ENCODE measurements at places on chromosomes 5 and 9.

GRCh38 chr9:92133949-92134604 is 18.9 kb upstream of the SPTLC1 start:
- DNase-seq: peak; percentile 62

GRCh38 chr5:93604644-93605515 is 21.9 kb downstream of the NR2F1 start:
- DNase-seq: no peak

DNA sequence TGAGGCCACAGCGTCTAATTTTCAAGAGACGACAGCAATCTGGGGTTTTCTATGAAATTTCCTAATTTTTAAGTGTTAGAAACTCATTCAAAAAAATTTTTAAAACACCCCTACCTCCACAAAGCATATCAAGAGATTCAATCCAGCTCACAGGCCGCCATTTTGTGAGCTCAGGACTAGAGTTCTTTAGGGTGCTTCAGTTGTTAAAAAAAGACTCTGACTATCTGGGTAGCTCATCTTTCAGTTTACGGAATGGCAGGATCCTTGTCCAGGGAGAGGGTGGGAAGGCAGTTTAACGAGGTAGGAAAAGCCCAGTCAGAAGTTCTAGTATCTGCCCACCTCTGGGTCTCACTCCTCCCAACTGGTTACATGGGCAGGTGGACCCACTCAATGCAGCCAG is 43.1 kb downstream of the CAMK2A start:
- no peak for DNase-seq

DNA sequence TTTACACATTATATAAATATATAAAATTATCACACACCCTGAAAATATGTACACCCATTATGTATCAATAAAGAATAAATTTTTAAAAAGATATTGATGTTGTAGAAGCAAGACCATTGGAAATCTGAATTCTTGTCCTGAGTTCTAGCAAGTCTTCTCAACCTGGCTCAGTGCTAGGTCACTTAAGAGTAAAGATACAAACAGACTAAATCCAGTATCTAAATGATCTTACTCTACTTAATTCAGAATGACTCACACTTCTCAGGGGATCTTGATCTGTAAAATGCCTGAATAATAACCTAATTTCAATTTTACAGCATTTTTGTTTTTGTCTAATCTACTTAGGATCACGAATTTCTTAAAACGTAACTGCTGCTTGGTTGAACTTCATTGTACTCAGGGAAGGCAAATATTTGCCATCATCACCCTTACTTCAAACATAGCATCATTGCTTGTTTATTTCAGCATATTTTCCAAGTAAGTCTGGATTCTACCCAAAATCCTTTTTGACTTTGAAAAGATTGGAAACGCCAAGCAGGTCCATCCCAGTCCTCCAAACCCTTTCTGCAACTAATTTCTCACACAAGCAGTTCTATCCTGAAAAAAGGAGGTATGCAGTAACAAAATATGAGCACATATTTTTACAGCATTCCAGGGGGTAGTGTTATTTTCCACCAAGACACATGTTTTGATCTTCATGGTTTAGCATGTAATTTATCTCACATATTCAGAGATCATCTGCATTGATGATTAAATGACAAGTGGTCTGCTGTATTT is 582.6 kb downstream of the PSAT1 start:
- no peak for DNase-seq

GRCh38 chr5:95162231-95162992 is 122.5 kb downstream of the MCTP1 start:
- peak; percentile 23 for DNase-seq

DNA sequence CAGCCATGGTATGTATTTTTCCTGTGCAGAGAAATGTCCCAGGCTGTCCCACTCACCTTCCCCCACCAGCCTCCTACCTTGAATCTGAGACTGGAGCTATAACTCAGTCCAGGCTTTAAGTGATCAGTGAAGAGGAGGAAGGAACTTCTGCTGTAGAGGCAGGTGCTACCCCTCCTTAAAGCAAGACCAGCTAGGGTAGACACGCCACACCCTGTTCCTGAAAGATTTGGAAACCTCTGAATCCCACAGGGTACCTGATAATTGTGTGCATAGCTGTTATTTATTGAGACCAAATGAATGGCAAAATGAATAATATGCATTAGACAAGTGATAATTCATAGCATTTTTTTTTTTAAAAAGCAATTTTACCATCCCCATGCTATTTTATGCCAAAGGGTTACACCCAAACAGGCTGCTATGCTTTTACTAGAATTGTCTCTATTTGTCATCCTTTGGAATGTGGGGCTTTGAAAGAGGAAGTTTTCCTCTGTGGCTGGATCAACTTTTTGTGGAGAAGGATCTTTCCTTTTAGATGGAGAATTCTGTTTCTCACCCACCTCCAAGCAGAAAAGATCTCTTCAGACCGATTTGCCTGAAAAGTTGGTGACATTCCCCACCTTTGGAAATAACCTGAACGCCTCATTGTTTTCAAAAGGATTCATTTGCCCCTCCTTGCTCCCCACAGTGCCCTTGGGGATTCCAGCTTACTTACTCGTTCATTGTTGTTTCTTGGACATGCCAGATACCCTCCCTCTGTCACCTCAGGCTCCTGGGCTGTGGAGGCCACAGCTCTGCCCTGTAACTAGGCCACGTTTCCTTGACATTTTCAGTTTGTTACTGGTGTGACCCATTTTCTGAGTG is 248.7 kb downstream of the NR3C1 start:
- no peak for DNase-seq

GRCh38 chr5:149363936-149364335 is 6.1 kb downstream of the PCYOX1L start:
- DNase-seq: peak; percentile 18

Data from inflammatory macrophage treated with lipopolysaccharide for 1 hour (primary cell).